Renal pelvis (tissue), 12 donors: ENCODE measurements at places on chromosomes 6 and 20.

GRCh38 chr6:132530293-132530974 lies 7.6 kb upstream of the TAAR9 start:
- peak; percentile 71 for DNase-seq

DNA sequence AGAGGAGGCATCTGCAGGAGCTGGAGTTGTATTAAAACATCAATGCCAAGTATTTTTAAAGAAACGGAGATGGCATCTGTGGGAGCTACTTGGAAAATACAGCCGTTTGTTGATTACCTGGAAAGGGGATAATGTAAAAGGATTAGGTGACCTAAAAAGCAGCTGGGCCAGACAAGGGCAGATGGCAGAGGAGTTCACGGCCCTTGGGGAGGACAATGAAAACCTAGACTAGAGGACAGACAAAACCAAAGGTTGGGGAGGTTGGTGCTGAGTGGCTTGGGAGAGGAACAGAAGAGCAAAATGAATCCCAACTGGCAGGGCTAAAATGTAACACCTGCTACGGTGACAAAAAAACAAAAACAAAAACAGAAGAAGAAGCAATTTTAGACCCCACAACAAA lies 260.5 kb upstream of the JARID2 start:
- DNase-seq = no peak

- no peak for DNase-seq
Measured at GRCh38 chr6:111750753-111751673, 122.2 kb downstream of the FYN start.

DNA sequence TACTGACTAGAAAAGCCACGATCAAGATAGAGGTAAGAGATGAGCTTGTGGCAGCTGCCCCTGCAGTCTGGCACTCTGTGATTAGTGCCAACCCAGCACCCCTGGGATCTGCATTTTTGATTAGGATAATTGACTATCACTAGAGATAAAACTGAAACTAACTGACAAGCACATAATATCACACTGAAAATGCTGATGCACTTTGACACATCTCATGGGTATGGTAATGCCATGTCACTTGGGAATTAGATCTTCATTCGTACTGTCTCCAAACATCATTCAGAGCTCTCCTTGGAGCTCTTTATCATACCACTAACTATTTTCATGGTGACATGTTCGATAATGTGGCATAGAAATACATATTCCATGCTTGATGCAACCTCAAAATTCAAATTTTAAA lies 612.9 kb upstream of the BTBD3 start:
- no peak for DNase-seq

- DNase-seq = no peak
Measured at GRCh38 chr6:135212020-135212806, 31.1 kb downstream of the MYB start.

GRCh38 chr6:157398151-157398550 lies 17.2 kb downstream of the ZDHHC14 start:
- no peak for DNase-seq

GRCh38 chr6:168919470-168920179 lies 334.0 kb downstream of the THBS2 start:
- DNase-seq = peak; percentile 29

DNA sequence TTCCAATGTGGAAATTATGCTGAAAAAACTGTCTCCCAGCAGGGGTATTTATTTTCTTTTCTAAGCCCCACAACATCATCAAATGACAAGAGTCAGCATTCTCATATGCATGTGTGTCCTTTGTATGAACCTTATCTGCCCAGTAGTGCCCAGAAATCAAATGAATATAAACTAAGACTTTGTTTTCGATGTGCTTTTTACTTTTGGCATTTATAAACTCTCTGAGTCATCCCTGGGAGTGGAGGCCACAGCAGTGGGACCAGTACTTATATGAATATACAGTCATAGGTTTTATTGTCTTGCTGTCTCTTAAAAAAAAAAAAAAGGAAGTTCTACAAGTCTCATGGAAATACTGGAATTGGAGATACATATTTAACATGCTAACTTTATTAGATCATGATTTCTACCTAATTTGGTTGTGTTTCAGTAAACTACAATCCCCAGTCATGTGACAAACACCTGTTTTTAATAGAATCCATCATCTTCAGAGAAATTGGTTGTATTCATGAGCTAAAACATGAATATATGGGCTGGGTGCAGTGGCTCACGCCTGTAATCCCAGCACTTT lies 99.2 kb upstream of the TMEM181 start:
- no peak for DNase-seq

DNA sequence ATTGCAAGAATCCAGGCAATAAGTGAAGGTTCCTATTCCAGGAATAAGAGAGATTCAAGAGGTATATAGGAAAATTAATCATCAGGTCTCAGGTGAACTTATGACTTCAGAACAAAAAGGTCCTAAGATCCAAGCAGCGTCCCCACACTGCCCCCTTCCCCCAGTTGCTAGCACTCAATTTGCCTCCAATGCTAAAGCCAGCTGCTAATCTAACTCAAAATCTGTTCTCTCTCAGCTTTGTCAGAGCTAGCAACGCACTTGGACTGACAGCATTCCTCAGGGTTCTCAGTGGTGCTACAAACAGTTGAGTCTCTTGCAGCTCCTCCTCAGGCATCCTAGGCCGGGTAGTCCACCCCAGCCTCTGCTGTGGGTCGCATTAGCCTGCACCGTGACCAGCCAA lies 148.3 kb downstream of the RFX6 start:
- no peak for DNase-seq

- peak; percentile 37 for DNase-seq
Measured at GRCh38 chr6:30463651-30464618, 25.4 kb upstream of the HLA-E start.

- no peak for DNase-seq
Measured at GRCh38 chr6:87904011-87904410, 143.6 kb upstream of the SPACA1 start.

DNA sequence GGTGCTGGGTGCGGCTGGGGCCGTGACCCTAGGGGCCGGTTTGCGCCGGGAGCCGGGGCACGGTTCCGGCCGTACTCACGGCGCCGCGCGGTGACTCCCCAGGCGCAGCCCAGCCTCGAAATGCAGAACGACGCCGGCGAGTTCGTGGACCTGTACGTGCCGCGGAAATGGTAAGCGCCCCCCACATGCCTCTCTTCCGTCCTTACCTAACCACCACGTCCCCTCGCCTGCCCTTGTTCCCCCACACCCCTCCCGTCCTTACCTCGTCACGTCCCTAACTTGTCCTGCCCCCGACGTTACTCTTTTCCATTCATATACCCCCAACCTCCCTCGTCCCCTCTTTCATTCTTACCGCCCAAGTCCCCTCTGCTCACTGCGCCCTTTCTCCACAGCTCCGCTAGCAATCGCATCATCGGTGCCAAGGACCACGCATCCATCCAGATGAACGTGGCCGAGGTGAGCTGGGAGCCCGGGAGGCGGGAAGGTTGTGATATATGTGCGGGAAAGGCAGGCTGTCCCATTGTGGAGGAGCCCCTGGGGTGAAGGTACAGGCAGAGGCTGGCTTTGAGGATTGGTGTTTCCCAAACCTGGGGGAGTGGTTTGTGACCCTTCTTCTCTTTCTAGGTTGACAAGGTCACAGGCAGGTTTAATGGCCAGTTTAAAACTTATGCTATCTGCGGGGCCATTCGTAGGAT lies 463 bp downstream of the RPS21 start:
- DNase-seq = no peak

DNA sequence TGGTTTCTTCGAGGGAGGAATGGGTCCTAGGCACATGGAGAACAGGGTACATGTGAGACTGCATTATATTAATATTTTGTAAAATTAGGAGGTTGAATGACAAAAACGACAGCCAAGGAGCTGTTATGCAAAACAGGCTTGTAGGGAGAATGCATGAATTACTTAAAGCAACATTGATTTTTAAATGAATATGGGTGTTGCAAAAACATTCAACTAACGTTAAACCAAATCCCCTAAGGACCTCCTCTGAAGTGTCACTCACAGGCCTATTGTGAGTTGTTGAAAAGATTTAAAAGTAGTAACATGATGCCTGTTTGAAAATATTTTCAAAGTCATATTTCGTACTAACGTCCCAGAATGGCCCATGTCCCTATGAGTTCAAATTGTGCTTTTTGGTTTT lies 21.9 kb downstream of the FBXL4 start:
- no peak for DNase-seq

DNA sequence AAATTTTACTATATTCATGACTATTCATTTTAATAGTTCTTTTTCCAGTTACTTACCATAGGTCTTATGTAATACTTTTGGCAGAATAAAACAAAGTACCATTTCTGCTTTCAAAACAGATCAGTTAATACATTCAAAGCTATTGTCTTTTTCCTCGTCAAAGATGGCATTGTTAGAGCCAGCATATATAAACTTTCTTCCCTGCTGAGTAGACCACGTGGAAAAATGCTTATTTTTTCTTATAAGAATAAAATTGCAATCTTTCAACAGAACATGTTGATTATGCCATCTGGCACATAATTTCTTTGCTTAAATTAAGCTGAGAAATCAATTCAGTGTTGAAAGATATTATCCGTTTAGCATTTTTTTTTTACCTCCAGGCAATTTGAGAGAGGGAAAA lies 34.9 kb upstream of the EXOC2 start:
- DNase-seq = no peak

DNA sequence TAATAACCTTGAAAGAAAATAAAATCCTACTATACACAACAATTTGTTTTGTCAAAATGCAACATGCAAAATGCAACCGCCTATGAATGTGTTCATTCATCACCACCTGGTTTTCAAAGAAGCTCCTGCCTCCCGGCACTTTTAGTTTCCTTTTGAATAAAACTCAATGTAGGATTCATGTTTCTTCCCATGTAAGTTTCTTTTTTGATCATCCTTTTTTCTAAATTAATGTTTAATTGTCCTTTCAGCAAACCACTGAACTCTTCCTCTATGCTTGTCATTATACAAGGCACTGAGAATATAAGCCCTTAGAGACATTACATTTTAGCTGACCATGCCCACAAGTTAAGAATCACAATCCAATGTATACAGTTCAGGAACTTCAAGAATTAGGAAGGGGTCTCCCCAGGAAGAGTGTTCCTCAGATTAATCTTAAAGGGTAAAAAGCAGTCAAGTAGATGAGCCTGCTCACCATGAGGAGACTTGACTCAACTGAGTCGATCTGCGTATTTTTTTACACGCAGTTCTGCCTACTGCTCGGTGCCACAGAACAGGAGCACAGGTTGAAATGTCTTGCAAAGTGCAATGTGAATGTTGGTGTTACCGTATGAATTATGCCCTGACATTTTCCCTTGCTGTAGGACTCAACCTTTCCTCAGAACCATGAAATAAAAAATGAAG lies 7.2 kb upstream of the THEMIS start:
- no peak for DNase-seq

DNA sequence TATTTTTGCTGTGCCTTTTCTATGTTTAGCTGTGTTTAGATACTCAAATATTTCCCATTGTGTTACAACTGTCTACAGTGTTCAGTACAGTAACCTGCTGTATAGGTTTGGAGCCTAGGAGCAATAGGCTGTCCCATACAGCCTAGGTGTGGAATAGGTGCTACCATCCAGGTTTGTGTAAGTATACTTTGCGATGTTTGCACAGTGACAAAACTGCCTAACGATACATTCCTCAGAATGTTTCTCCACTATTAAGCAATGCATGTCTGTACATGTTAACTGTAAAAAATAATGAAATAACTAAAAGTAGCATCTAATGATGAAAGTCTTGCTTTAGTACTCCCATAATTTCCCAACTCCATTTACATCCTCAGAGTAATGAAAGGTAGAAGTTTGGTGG lies 46.0 kb downstream of the SERAC1 start:
- DNase-seq = no peak

DNA sequence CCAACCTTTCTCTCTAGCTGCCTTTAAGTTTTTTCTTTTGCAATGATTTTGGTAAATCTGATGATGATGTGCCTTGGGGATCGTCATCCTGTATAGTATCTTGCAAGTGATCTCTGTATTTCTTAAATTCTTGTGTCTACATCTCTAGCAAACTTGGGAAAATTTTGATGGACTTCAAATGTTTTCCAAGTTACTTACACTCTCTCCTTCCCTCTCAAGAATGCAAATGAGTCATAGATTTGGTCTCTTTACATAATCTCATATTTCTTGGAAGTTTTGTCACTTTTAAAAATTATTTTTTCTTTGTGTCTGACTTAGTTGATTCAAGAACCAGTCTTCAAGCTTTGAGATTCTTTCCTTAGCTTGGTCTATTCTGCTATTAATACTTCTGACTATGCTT lies 176.4 kb downstream of the TBC1D32 start:
- DNase-seq = no peak

DNA sequence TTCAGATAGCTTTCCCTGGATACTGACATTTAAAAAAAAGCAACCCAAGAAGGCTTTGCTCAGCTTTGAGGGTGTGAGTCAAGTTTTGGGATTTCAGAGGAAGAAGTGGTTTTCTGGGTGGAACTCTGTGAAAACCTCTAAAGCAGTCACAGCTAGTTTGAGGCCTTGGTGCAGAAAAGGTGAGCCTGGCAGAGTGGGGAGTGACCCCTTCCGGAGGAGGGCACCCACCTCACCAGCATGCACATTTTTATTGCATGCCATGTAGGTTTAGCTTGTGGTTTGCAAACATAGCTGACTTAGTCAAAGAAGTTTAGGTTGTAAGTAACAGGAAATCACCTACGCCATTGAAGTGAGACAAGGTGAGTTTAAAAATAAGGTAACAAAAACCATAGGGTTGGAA lies 146.8 kb upstream of the PMEPA1 start:
- no peak for DNase-seq

DNA sequence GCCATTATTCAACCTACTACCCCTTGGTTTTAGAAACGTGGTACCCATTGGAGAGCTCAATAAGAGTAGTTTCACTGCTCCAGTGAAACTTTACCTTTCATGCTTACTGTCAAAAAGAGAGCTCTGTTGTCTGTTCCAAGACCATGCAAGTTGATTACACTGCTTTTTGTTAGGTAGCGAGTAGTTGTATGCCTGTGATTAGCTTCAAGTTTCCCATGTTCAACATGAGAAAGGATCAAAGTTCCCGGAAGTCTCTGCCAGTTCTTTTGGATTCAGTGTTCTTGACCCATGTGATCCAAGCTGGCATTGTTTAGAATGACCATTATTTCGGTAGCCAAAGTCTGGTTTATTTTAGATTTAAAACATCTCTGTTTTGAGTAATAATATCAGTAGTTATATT lies 107.1 kb downstream of the ZFAND3 start:
- DNase-seq = no peak

- DNase-seq = no peak
Measured at GRCh38 chr20:19631410-19631809, 126.6 kb upstream of the RIN2 start.

GRCh38 chr6:16712255-16712930 lies 48.9 kb downstream of the ATXN1 start:
- DNase-seq = no peak

- no peak for DNase-seq
Measured at GRCh38 chr6:6003621-6004366, 2.9 kb downstream of the NRN1 start.
